Esophagus squamous epithelium (tissue), 5 donors: ENCODE measurements at places on chromosomes 5 and 9.

- no peak for DNase-seq
Observed at GRCh38 chr5:172886974-172887501, 53.0 kb downstream of the ERGIC1 start.

DNA sequence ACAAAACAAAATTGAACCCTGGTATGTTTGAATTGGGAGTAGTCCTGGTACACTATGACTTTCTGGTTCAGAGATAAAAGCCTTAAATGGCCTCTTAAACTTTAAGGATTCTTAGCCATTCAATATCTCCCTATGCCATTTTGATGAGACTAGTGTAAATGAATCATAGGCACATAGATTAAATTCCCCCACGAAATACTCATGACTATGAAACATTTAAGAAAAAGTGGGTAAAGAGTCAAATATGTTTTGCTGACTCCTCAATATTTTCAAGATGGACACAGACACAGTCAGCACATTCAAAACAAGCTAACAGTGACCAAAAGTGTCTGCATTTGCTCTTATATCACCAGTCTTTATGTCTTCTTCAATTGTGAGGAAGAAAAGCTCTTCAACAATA is 278.3 kb downstream of the PDE4D start:
- DNase-seq: no peak

DNA sequence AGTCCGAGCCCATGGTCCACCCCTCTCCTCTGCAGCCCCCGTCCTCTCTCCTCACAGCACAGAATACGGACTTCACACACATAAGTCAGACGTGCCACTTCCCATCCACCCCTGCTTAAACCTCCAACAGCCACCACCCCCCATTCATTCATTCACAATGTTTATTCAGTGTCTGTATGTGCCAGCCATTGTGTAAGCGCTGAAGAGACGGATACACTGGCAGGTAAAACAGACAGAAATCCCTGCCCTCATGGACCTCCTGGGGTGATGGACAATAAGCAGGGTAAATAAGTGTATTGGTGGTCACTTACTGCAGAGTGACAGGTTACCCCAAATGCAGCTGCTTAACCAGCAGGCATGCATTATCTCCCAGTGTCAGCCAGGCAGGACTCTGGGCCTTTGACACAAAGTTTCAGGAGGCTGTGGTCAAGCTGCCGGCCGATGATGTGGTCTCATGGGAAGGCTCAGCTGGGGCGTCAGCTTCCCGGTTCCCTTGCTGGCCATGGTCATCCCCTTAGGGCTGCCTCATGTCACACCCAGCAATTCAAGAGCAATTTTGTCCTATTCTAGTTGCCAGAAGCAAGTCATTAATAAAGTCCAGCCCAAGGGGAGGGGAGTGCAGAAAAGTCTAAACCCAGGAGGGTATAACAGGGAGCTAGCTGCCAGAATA is 1.8 kb upstream of the PAXX start:
- no peak for DNase-seq

DNA sequence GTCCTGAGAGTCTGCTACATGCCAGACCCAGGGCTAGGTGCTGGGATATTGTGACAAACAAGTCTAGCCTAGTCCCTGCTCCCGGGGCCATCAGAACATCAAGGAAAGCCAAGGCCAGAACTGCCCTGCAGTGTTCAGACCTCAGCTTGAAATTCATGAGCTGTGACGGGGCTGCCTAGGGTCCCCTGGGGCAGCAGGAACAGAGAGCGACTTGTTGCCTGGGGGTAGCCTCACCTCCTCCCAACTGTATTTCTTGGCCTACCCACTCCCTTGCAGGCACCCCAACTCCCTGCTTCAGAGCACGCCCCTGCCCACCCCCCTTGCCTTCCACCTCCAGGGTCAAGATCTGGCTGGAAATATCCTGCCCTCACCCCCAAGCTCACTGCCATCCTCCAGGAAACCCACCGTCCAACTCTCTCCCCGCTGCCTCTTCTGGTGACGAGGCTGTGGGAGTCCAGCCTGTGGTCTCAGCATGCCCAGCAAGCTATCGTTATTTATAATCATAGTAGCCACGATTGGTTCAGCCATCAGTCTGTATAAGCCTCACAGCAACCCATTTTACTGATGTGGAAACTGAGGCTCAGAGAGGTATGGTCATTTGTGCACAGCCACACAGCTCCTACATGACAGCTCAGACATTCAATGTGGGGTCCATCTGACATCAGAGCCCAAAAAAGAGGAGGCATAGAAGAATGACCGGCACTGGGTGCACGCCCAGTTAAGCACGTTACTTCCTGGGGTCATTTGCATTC is 10.7 kb downstream of the DNM1 start:
- DNase-seq: no peak

GRCh38 chr9:17824616-17825264 is 245.9 kb downstream of the SH3GL2 start:
- no peak for DNase-seq

GRCh38 chr9:112562235-112562958 is 75.8 kb downstream of the KIAA1958 start:
- no peak for DNase-seq

DNA sequence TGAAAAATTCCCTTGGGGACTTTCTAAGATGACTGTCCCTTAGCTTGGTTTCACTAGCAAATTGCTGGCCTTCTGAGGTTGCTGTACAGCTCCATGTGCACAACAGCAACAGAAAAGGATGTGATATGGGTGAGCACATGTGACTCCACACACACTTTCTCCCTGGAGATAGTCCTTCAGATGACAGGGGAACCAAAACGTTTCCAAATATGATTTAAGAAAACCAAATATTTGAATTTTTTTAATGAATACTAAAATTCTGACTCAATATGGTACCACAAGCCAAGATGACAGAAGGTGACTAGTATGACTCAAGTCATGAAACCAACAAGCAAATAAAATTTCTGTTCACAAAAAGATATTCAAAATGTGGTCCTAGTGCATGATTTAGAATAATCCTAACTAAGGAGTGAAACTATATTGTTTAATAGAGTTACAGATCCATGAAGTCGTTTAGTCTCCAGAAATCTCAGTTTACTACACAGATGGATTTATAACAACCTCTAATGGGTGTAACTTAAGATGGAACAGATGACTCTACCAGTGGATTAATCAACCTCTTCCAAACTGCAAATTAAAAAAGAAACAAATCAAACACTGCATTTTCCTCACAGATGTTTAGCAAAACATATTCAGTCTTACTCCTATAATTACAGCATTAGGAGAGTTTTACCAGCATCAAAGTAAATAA is 144.8 kb upstream of the PIK3R1 start:
- no peak for DNase-seq

GRCh38 chr5:76576450-76576849 is 46.8 kb downstream of the F2RL2 start:
- DNase-seq: no peak

GRCh38 chr9:89189215-89189614 is 10.6 kb upstream of the SHC3 start:
- DNase-seq: no peak

- no peak for DNase-seq
Observed at GRCh38 chr9:107042606-107043005, 179.6 kb downstream of the ZNF462 start.

GRCh38 chr9:111400564-111400898 is 70.5 kb upstream of the OR2K2 start:
- DNase-seq: no peak

GRCh38 chr5:175219366-175219765 is 224.6 kb downstream of the DRD1 start:
- no peak for DNase-seq
